ENCODE measurements at places on chromosomes 6 and 20. TPM values are rescaled to one million over a fixed set of nuclear protein-coding genes. Genes with fewer than 3 reads are reported as not detected.

- no peaks in the 10 kb centered on the region for H3K36me3 ChIP-seq
- H3K4me1 ChIP-seq = peaks cover 3% of the 10 kb centered on the region
- no peaks in the 10 kb centered on the region for H3K27me3 ChIP-seq
- H3K4me3 ChIP-seq = no peak overlapping the region
Measured at GRCh38 chr6:142857233-142857761, 87.7 kb downstream of the HIVEP2 start.

- no peak overlapping the region for H3K27ac ChIP-seq
- no peak for DNase-seq
- H3K36me3 ChIP-seq = peaks cover 4% of the 10 kb centered on the region
- no peaks in the 10 kb centered on the region for H3K27me3 ChIP-seq
- H3K4me3 ChIP-seq = no peak overlapping the region
- no peaks in the 10 kb centered on the region for H3K4me1 ChIP-seq
Measured at GRCh38 chr6:303948-304558, 11.8 kb downstream of the DUSP22 start.

DNA sequence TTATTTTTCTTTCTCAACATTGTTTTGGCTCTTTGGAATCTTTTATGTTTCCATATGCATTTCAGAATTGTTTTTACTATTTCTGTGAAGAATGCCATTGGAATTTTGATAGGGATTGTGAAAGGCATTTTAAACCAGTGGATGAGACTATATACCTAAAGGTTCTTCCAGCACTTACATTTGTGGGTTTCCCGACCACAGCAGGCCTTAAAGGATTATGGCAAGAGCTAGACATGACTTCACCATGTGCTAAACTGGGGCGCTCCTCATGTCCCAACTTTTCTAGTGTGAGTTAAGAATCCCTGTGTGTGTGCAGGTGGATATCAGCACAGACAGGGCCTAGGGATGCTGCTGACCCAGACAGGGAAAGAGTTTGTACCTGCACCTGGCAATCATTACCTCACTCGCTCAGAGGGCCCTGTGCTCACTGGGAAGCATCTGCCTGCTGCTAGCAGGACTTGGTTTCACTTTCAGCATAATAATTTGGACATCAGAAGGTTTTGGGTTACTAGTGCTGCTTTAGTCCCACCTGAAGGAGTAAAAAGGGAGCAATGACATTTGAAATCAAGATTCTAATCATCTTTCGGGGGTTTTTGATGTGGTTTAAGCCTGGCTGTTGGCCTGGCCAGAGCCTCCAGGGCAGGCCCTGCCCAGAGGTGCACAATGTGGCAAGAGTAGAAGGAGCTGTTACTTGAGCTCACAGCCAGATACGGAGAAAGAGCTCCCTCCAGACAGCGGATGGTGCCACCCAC, 137.1 kb downstream of the CDC5L start:
- no peaks in the 10 kb centered on the region for H3K4me1 ChIP-seq
- H3K27ac ChIP-seq = no peak overlapping the region
- DNase-seq = no peak
- no peaks in the 10 kb centered on the region for H3K36me3 ChIP-seq
- no peak overlapping the region for H3K4me3 ChIP-seq
- no peaks in the 10 kb centered on the region for H3K27me3 ChIP-seq

DNA sequence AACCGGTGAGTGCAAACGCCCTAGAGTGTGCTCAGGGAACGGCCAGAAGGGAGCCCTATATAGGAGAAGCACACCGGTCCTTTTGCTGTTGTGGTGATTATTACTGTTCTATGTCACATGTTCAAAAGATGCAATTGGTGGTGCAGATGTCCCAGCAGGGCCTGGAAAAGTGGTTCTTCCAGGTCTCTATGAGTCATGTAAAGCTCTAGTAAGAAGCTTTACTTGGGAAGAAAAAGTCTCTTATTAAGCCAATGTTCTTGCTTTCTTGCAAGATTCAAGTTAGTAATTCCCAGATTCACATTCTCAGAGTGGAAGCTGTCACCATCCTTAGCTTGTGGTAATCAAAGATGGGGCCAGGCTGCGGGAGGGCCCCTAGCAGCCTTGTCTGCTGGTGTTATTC, 23.3 kb downstream of the EDN3 start:
- no peaks in the 10 kb centered on the region for H3K27me3 ChIP-seq
- H3K36me3 ChIP-seq = no peaks in the 10 kb centered on the region
- H3K4me3 ChIP-seq = no peak overlapping the region
- no peak overlapping the region for H3K27ac ChIP-seq
- DNase-seq = no peak
- H3K4me1 ChIP-seq = no peaks in the 10 kb centered on the region

DNA sequence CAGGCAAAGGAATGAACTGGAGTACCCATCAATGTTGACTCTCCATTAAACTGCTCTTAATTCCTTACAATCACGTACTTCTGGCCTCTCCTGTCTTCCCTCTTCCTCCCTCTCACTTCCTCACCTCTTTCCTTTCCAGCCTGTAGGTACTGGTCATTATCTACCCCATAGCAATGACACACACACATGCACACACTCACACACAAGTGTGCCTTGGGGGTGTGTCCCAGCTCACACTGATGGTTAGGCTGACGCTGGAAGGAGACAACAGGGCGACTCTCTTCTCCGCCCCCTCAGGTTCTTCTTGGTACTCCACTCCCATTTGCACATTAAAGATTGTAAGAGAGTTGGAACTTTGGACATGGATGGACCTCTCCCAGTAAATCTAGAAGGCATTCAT, 14.0 kb upstream of the SERPINB9 start:
- no peaks in the 10 kb centered on the region for H3K27me3 ChIP-seq
- DNase-seq = no peak
- no peak overlapping the region for H3K4me3 ChIP-seq

DNA sequence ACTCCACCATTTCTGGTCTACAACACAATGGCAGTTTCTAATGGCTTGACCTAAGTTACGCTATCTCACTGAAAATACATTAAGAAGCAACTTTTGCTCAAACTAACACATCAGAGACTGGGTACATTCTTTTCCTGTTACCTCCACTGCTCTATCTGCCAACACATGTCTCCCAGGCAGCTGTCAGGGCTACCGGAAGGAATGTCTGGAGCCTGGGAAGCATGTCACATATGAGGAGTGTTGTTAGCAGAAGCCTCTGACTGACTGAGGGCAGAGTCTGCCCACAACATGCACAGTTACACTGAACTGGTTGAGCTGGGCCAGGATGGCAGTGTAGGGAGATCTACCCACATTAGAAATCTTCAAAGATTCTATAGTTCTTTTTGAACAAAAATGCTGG, 264.5 kb downstream of the KIF16B start:
- peaks cover 3% of the 10 kb centered on the region for H3K36me3 ChIP-seq
- no peak overlapping the region for H3K27ac ChIP-seq
- H3K4me3 ChIP-seq = no peak overlapping the region
- H3K27me3 ChIP-seq = no peaks in the 10 kb centered on the region

- no peaks in the 10 kb centered on the region for H3K36me3 ChIP-seq
- H3K4me3 ChIP-seq = no peak overlapping the region
- DNase-seq = no peak
- H3K27ac ChIP-seq = no peak overlapping the region
Measured at GRCh38 chr6:116616737-116617053, 416 bp downstream of the RSPH4A start.

DNA sequence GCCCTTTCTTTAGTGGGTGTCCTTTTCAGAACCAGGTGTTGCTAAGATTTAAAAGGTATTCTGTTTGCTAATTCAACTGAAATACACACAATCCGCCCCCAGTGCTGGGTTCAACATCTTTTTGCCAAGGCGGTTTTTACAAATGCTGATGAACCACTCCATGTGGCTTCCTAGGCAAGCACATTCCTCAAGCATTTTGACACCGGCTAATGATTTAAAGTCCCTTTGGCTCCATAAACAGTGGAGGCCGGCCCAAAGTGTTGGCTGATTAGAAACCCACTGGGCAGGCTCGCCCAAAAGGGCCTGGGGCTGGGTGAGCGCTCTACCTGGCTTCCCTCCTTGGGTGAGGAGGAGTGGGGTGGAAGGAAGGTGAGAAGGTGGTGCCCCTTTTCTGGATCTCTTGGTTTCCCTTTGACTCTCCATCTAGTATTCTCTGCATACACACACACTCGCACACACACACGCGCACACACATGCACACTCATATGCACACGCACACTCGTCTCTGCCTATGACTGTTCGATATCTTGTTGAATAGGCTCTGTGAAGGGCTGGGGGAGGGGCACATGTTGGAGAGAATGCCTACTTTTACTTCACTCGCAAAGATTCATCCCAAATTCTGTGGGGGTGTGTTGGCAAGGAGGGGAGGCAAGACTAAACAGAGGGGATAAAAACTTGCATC, 66.7 kb upstream of the ARMC2 start:
- H3K36me3 ChIP-seq = no peaks in the 10 kb centered on the region
- peaks cover 1% of the 10 kb centered on the region for H3K4me1 ChIP-seq
- no peak for DNase-seq

DNA sequence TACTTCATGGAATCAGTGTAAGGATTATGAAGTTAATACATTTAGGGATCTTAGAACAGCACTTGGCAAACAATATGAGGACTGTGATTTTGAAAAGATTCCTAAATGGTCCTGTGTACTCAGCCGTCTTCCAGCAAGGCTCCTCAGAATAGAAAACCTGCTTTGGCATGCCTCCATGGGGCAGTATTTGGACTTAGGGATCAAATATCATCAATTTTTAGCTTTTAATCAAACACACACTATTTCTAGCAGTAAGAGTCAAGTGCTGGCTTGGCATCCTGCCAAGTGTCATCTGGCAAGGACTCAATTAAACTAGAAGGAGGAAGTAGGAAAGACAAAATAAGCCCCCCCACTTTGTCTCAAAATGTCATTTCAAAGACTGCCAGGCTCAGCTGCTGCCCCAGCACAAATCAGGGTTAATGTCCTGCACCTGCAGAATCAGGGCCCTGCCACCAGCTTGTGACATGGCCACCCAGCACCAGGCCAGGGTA, 40.8 kb downstream of the IYD start:
- DNase-seq = peak; percentile 55
- no peak overlapping the region for H3K4me3 ChIP-seq
- no peaks in the 10 kb centered on the region for H3K27me3 ChIP-seq
- H3K36me3 ChIP-seq = no peaks in the 10 kb centered on the region
- peak overlapping the region; percentile 46 for H3K27ac ChIP-seq

DNA sequence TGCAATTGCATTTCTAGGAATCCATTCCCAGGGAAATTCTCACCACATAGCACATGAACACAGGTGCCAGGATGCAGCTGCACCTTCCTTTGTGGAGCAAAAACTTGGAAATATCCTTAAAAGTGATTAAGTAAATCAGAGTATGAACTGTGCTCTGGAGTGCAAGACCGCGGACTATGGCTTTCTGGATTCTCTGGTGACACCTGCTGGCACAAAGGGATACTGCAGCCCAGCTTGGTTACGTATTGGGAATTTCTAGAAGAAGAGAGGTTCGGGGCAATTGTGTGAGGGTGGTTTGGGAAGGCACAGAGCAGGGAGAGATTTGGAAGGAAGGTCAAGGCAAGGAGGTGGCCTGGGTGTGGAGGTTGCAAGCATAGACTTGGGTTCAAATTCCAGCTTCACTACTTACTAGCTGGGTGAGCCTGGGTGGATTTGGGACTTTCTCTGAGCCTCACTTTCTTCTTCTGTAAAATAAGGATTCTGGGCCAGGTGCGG, 15.9 kb upstream of the PEDS1 start:
- peak; percentile 94 for DNase-seq
- no peak overlapping the region for H3K4me3 ChIP-seq
- H3K36me3 ChIP-seq = no peaks in the 10 kb centered on the region
- no peak overlapping the region for H3K27ac ChIP-seq

DNA sequence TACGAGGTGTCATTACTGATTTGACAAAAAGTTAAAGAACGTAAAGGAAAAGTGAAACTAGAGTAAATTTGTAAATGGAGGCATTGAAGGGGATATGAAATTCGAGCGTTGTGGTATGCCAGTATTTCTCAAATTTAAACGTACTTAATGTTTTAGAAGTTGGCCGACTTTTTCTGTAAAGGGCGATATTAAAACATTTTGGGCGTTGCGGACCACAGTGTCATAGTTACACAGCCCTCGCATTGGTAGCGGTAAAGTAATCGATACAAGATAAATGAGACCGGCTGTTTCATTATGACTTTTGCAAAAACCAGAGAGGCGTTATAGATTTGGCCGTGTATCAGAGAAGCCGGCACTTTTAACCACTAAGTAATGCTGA, 39.6 kb downstream of the OR2B2 start:
- H3K4me1 ChIP-seq = peaks cover 2% of the 10 kb centered on the region
- no peak for DNase-seq
- no peaks in the 10 kb centered on the region for H3K36me3 ChIP-seq
- peak overlapping the region; percentile 94 for H3K27ac ChIP-seq

DNA sequence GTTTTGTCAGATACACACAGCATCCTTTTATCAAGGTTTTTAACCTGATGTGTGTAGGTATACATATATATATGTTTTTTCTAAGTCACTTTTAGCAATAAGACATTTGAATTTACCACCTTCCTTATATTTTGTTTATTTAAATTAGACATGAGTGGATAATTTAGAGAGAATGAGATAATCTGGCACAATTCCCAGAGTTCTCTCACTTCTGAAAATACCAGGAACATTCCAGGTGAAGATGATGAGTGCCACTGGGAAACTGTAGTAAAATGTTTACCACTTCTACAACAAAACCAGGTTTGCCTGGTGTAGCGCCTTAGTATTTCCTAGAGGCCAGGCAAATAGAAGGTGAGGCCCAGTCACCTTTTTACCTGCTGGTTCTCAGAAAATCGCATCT, 189.5 kb downstream of the TMEM242 start:
- peaks cover 13% of the 10 kb centered on the region for H3K36me3 ChIP-seq
- no peaks in the 10 kb centered on the region for H3K27me3 ChIP-seq
- no peak overlapping the region for H3K27ac ChIP-seq
- no peaks in the 10 kb centered on the region for H3K4me1 ChIP-seq
- no peak for DNase-seq
- H3K4me3 ChIP-seq = no peak overlapping the region

PPP1R18 gene
- total RNA-seq = 11.4 TPM

DEFB132 gene
- 0.08 TPM for total RNA-seq

AKAP12 gene
- 14.8 TPM for total RNA-seq

TFAP2C gene
- not detected for total RNA-seq

CITED2 gene
- 57.1 TPM for total RNA-seq

CAP2 gene
- total RNA-seq = 2.5 TPM
